ENCODE measurements at places on chromosomes 3 and 15. TPM values are rescaled to one million over a fixed set of nuclear protein-coding genes. Genes with fewer than 3 reads are reported as not detected.

DNA sequence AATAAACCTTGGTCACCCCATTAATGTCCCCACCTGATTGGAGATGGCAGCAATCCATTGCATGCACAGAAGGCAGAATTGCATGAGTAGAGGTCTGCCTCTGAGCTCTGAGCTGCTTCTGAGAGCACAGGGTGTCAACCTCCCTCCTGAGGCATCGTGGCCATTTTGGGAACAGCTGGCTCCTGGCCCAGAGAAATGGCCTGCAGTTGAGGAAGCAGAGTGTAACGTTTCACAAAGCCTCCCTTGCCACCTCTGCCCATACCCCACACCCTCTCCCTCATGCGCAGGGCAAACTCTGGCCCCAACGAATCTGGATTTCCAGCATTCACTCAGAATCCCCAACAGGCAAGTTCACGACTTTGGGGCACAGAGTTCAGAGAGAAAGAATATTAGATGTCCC lies 198.9 kb downstream of the ADAMTS9 start:
- DNase-seq: no peak

- DNase-seq: no peak
Measured at GRCh38 chr15:56343879-56344278, 21.3 kb upstream of the TEX9 start.

DNA sequence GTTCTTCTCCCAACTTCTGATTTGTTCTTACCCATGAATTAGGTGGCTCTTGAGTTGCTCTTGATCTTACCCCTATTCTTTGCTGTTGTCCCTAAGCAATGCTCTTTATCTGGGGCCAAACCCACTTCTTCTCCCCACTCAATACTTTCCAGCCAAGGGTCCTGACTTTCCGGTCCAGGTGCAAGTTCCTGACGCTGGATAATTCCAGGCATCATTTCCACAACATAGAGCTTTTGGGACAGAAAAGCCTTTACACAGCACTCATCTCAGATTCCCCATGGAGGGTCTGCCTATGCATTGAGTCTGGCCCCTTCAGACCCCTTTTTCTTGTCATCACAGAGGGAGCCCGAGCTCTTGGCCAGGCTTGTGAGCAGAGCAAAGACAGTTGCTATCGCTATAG lies 85.4 kb upstream of the BOC start:
- DNase-seq: no peak

The CPEB1 gene
- not detected for total RNA-seq

The ZBED2 gene
- 27.2 TPM for total RNA-seq

The A4GNT gene
- total RNA-seq: not detected

All from activated CD8-positive, alpha-beta memory T cell treated with anti-CD3 and anti-CD28 coated beads, Interleukin-2, amount 10 ng/mL, durations not matched to agents 7 days and 5 days (primary cell).